MG63 (cell line): ENCODE measurements at places on chromosomes 16 and 17. TPM values are rescaled to one million over a fixed set of nuclear protein-coding genes. Genes with fewer than 3 reads are reported as not detected.
A peak's percentile ranks its signal among the peaks of the same experiment; 100 is the strongest.

DNA sequence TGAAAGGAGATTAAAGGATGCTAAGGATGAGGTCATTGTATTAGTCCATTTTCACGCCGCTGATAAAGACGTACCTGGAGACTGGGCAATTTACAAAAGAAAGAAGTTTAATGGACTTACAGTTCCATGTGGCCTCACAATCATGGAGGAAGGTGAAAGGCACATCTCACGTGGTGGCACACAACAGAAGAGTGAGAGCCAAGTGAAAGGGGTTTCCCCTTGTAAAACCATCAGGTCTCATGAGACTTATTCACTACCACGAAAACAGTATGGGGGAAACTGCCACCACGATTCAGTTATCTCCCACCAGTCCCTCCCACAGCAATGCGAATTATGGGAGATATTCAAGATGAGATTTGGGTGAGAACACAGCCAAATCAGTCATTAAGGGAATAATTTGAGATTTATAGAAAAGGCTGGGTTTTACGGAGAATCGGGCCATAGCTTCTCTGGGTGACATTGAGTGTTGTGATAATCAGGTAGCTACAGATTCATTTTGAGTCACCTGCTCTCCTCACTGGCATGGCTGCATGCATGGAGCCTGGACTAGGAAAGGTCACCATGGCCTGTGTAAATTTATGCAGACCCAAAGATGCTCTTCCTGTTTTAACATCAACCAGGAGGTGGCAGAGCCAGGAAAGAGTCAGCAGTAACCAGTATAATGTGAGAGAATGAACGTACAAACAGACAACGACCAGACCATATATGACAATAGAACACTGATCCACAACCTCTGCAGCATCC lies 40.5 kb upstream of the DYNLRB2 start:
- no peak for DNase-seq

GRCh38 chr16:50609049-50609448 lies 60.9 kb downstream of the NKD1 start:
- DNase-seq, result no peak

The CACNG5 gene
- total RNA-seq, result not detected in 2 replicates

GRCh38 chr16:48143812-48144368 lies 11.9 kb downstream of the ABCC12 start:
- no peak for DNase-seq

The CCL16 gene
- total RNA-seq, result not detected in 2 replicates

DNA sequence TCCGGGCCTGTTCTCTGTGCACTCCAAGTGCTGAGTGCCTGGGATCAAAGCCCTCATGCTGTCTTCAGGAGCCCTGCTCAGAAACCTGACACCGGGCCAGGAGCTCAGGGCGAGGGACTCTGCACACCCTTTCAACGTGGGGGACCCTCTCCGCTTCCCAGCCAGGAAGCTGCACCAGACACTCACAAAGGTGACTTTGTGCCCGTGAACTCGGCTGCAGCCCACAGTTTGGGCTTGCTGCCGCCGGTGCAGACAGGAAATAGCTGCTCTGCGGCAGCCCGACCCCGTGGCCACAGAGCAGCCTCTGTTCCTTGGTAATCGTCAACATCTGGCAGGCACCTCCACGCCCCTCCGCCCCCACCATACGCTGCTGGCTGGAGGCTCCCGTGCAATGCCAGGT lies 93.4 kb upstream of the METRNL start:
- peak; percentile 20 for DNase-seq
